NCI-H1105 treated with DMSO at 0.1 percent for 48 hours (cell line): ENCODE measurements at places on chromosomes 11 and 22.
A peak's percentile ranks its signal among the peaks of the same experiment; 100 is the strongest.

DNA sequence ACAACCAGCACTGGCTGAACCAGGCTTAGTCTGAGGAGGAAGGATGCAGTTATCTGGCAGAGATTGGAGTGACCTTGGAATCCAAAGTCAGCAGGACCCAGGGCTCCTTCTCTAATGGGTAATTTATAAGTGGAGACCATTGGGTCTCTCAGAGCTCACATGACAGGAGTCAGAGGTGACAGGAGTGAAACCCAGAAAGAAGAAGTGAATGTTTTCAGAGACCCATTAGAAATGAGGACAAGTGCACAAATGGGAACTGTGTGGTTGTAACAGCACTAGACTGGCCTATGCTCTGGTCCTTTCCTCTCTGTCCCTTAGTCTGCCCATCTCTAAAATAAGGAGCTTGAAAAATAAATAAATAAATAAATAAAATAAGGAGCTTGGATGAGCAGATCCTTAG lies 107.4 kb downstream of the SERGEF start:
- no peak for DNase-seq

GRCh38 chr11:6200975-6201374 lies 2.0 kb downstream of the OR52W1 start:
- no peak for DNase-seq

DNA sequence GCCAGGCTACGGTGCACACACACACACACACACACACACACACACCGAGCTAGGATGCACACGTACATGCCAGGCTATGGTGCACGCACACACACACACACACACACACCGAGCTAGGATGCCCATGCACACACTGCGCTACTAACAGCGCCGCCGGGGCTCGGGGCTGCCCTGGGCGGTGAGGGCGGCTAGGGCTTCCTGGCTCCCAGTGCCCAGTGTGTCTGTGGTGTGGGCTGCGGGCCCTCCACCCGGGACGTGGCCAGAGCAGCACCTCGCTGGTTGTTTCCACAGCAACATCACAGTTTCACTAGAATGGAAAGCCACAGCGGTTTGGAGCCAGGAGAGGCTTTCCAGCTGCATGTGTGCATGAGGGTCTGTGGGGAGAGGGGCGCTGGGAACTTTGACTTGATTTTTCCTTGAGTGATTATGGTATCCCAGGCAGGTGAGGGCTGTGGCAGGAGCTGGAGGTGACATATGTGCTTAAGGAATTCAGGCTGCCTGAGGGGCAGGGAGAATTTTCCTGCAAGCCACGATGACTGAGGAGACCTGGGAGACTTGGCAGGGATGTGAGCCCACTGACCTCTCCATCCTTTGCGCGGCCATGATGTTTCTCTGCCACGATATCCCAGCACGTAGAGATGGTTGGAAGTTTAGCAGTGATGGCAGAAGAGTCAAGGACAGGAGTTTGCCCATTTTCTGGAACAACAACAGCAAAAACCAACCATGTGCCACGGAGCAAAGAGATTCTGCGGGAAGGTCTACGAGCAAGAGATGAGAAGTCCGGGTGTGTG lies 195.9 kb downstream of the SNX19 start:
- no peak for DNase-seq

GRCh38 chr11:81792416-81792815 lies 941.2 kb downstream of the FAM181B start:
- DNase-seq = no peak

- DNase-seq = no peak
Measured at GRCh38 chr22:22200569-22201184, 43.9 kb upstream of the VPREB1 start.

- DNase-seq = peak; percentile 30
Measured at GRCh38 chr11:33899400-33900037, 7.6 kb upstream of the LMO2 start.

DNA sequence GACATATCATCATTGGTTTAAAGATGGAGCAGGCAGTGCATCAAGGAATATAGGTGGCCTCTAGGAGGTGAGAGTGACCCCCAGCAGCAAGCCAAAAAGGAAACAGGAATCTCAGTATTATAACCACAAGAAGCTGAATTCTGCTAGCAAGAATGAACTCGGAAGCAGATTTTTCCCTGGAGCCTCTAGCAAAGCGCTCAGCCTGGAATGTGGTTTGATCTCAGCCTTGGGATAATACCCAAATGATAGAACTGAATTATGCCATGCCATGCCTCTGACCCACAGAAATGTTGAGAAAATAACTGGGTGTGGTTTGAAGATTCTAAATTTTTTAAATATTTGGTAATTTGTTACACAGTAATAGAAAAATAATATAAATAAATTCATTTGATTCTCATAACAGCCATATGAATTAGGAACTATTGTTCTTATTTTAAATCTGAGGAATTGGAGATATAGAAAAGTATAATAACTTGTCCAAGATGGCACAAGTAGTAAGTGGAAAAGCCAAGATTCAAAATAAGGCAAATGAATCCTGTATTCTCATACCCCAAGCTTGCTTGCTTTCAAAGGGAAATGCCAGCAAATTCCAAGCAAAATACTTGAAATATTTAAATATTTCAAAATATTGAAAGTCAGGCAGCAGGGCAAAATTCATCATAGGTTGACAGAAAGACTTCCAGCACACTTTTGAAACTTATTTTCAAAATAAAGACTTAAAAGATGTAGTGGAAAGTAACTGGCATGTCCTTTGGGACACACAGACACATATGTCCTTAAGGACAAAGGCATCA lies 567.4 kb downstream of the KCNA4 start:
- DNase-seq = no peak

DNA sequence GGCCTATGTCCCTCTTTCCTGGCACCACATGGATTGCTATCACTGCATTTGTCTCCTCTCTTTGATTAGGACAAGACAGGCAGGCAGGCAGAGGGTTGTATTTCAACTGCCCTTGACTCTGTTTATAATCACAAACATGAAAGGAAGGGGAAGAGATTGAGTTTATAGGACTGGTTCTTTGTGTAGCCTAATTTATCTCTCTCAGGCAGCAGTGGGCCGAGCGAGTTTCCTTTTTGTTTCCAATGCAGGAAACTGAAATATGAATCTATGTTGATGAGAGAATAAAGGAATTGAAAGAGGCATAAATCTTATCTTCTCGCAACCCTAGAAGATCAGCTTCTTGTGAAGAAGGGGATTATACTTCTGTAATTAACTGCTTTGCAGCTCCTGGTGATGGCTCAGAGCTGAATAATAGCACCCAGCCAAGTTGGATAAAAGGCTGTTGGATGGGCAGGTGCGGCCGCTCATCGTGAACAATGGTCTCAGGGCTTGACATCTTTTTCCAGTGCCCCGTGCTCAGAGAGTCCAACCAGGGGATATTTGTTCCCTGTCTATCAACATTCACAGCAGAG lies 80.6 kb upstream of the SYT13 start:
- DNase-seq = no peak

- no peak for DNase-seq
Measured at GRCh38 chr11:77672264-77672663, 34.7 kb upstream of the CLNS1A start.

GRCh38 chr11:121533601-121534000 lies 80.8 kb upstream of the SORL1-AS1 start:
- DNase-seq = no peak

- no peak for DNase-seq
Measured at GRCh38 chr11:130624971-130625544, 176.6 kb downstream of the ADAMTS15 start.

DNA sequence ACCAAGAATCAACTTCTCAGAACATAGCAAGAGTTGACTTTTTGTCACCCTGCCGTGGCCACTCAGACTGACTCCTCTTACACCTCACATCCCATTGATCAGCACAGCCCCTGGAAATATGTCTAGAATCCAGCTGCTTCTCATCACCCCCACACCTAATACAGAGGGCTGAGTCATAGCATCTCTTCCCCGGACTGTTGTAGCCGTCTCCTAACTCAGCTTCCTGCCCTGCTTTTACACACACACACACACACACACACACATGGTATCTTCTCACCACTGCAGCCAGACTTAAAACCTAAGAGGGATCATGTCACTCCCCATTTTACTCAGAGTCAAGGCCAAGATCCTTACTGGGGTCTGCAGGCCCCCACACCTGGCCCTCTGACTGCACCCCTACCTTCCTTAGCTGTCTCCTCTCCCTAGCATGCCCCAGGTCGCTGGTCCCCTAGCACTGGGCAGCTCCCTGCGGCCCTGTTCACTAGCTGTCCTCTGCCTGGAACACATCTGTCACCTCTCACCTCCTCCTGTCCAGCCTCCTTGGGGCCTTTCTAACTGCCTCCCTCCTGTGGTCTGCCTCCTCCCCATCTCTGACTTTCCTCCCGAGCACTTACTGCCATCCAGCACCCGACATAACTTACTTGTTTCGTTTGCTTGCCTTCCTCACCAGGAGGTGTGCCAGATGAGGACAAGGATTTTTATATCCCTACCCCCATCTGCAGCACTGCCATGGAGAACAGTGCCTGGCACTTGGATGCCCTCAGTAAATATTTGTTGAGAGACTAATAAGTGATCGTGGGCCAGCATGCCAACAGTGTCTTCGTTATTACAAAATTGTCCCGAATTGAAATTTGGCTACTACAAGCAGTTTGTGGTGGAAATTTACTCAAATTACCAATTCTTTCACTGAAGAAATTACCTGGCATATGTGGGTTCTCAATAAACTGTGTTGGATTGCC lies 61.9 kb downstream of the BMAL1 start:
- no peak for DNase-seq

DNA sequence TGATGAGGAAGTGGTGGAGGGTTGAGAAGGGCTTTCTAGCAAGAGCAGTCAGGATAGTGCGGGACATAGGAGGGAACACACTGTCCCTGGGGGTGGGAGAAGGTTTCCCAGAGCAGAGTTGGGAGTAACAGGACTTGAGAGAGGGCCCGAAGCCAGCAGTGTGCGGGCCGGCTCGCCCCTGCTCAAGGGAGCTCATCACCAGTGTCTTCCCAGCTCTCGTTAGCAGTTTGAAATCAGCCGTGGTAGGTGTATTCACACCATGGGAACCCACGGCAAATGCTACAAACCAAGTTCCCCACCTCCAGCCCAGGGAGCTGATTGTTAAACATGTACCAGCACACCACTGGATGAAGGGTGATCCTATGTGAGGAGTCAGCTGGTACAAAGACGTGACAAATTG lies 66.2 kb upstream of the EIF3D start:
- no peak for DNase-seq

GRCh38 chr11:92022499-92022898 lies 202.1 kb upstream of the FAT3 start:
- no peak for DNase-seq

DNA sequence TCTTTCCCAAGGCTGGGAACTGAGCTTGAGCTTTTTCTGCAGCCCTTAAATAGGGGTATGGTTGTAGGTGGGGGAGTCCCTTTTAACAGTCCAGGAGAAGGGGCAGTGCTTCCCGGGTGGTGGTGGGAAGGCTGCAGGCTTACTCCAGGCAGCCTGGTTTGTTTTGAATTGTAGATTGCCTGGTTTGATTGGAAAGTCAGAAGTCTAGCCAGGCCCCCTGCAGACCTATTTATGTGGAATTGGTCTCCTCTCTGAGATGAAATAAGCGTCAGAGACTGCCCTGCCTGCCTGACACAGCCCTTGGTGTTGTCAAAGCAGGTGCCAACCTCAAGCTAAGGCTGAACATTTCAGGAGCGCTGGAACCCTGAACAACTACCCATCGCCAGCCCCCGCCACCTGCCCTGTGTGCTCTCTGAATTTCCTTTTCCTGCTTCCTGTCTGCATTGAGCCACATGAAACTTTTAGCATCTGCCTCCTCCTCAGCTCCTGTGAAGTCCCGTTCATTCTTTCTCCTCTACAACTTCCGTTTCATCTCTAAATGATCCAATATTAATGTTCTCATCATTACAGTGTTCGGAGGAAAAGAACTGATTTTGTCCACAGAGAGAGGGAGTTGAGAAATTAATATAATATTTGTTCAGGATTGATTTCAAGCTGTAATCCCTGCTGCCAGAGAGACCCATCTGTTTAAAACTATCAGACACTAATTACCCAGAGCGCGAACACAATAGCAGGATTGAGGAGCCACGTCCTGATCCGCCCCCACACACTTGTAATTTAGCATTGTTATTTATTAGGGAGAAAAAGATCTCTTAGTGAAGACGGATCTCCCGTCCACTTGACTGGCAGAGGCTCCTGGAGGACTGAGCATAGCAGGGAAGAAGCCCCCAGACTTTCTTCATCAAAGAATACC lies 136.5 kb downstream of the TRIM29 start:
- DNase-seq = peak; percentile 76

DNA sequence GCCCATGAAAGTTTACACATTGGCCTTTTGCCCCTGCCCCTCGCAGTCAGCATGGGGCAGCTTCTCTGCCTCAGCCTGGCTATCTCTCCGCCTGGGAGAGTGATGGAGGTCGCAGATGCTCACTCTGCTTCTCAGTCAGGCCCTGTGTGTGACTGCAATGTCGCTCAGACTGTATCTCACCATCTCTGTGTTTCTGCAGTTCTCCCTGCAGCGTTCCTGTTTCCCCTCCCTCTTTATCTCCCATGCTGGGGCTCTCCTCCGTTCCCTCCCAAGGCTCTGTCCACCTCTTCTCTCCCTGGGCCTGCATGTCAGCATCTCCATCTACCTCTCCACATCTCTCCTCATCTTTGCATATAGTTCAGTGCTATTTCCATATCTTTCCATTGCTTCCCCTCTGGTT lies 38.1 kb downstream of the SLC22A12 start:
- DNase-seq = no peak

DNA sequence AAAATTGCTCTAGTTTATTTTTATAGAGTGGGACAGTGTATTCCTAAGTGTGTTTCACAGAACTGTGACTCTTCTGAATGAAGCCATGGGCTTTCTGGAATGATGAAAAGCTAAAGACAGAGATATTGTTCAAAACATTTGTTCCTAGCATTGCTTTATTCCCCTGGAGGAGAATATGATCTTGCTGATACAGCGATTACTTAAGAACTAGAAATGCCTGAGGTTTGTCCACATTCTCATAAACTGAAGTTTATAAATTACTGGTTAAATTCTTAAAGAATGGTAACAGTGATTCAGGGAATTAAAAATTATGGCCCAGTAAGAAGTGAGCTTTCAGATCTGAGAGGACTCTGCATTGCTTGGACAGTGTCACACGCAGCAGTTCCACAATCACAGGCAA lies 690.3 kb downstream of the FAM181B start:
- no peak for DNase-seq

- no peak for DNase-seq
Measured at GRCh38 chr22:23750367-23750713, 572 bp downstream of the ZNF70 start.

GRCh38 chr11:2930704-2931419 lies 1.6 kb upstream of the PHLDA2 start:
- peak; percentile 37 for DNase-seq

GRCh38 chr11:69253028-69253427 lies 40.9 kb upstream of the MYEOV start:
- no peak for DNase-seq

DNA sequence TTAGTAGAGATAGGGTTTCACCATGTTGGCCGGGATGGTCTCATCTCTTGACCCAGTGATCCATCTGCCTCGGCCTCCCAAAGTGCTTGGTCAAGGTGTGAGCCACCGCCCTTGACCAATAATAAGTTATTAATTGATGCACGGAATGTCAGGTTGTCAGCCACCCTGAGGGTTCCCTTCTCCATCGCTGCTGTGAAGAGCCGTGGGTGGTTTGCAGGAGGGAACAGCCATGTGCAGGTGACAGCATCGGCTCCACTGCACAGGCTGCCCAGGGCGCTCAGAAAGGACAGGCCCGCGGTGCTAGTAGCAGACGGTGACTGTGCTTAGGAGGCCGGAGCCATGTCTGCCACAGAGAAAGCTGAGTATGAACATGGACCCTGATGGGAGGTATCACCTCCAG lies 814.0 kb downstream of the BRD1 start:
- no peak for DNase-seq

- no peak for DNase-seq
Measured at GRCh38 chr11:66834943-66835342, 8.3 kb upstream of the RCE1 start.
